ENCODE measurements at places on chromosomes 2 and 18.

GRCh38 chr2:70965506-70965905 lies 12.9 kb upstream of the ANKRD53 start:
- DNase-seq = no peak

GRCh38 chr18:55199291-55199963 lies 240.2 kb upstream of the CCDC68 start:
- DNase-seq = no peak

DNA sequence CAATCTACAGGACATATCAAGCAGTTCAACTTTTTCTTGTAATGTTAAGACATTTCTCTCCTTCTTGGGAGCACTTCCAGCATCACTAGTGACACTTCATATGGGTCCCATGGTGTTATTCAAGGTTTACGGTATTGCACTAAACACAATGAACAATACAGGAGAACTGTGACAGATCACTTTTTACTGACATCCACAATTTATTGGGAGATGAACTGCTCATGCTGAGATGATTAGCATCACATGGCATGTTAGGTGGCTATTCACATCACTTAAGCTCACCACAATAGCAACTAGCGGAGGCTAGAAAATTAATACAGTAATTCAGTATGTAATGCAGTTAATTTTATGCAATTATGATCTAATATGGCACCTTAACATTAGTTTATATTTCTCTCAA lies 264.4 kb downstream of the ERBB4 start:
- no peak for DNase-seq

GRCh38 chr18:68769461-68769860 lies 28.4 kb upstream of the CCDC102B start:
- no peak for DNase-seq

DNA sequence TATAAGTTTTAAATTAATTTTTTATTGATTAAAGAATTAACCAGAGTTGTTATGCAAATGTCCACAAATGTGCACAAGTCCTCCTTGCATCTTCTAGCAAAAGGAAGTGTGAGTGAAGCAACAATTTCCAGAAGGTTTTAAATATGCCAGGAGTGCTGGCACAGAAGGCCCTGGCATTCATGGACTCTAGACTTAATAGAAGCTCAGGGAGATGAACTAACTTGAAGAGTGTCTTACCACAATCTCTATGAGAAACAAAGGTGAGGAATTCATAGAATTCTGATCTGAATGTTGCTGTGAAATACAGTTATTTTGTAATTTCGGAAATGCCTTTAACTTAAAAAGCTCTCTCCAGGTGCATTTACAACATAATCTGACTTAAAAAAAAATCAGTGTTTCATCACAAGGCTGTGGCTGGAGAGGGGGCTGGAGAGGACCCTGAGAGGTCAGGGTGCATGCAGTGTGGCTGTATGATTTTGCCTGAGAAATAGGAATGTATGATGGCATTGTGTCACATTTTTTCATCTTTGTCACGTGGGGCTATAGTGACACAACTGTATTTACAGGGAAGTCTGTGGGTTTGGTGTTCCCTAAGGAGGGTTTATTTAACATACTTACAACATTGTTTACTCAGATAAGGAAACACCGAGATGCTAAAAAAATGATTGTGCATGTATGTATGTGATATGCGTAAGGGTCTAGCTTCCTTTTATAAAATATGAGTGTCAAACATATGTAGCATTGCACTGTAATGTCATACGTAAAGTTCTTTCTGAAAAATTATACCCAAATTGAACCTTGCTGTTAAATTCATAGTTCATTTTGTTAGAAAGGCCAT lies 66.2 kb downstream of the MAP4K4 start:
- no peak for DNase-seq

DNA sequence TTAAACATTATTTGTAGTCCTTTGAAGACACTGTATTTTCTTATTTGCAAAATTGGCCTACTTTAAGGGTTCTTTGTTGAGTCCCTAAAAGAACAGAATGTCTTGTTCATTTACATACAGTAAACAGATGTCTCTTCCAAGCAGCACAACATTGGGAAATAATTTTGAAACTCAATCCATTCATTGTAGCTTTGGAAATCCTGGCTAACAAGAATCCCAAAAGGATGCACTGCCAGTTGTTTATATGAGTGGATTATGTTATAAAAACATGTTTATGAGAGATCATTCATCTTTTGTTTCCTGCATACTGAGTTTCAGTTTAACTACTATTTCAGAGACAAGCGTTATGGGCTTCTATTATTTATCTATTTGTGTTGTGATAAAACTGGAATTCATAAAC lies 499.3 kb downstream of the PID1 start:
- DNase-seq = no peak

GRCh38 chr2:100417711-100418124 lies 250 bp upstream of the CHST10 start:
- DNase-seq = no peak

DNA sequence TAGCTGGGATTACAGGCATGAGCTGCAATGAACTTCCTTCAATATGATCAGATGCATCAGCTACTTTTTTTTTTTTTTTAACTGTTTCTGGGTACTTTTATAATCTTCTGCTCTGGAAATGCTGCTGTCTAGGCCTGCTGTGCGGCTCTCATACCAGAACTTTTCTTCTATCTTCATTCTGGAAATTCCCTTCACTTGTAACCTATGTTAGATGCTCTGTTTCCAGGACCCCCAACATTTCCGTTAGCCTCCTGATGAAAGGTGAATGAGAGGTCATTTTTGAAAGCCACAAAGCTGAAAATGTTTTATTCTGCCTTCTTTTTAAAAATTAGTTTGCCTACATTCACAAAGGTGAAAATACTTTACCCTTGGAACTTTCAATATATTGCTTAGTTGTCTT lies 8.6 kb downstream of the AGFG1 start:
- no peak for DNase-seq

GRCh38 chr2:164896226-164896625 lies 54.6 kb upstream of the COBLL1 start:
- no peak for DNase-seq

- DNase-seq = no peak
Measured at GRCh38 chr2:59389240-59389639, 1148.1 kb upstream of the FANCL start.

- no peak for DNase-seq
Measured at GRCh38 chr2:12467303-12467702, 249.4 kb upstream of the TRIB2 start.

DNA sequence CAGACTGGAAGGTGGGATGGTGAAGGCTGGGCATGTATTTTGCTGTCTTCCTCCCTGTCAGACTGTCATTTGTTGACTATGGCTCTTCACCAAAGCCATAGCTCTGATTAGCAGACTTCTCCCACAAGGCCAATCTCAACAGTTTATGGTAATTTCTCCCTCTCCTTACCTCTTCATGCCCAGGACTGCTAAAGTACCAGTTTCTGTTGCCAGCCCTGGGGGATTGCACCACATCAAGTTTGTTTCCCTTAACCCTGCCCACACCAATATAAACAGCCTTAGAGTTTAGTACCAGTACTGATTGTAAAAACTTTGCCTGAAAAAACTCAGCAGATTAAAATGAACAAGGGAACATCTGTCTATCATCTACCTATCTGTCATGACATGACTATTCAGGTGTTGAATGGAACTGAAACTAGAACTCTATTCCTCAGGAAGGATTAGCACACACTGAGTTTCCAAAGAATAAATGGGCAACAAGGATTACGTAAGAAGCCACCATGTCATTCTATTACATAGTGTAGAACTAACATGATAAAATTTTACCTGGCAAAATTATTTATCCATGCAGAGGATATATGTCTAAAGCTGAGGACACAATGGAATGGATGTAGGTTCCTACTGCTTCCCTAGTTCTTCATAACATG lies 13.7 kb downstream of the FEZ2 start:
- DNase-seq = no peak

GRCh38 chr18:62399276-62399675 lies 74.2 kb downstream of the TNFRSF11A start:
- DNase-seq = no peak

DNA sequence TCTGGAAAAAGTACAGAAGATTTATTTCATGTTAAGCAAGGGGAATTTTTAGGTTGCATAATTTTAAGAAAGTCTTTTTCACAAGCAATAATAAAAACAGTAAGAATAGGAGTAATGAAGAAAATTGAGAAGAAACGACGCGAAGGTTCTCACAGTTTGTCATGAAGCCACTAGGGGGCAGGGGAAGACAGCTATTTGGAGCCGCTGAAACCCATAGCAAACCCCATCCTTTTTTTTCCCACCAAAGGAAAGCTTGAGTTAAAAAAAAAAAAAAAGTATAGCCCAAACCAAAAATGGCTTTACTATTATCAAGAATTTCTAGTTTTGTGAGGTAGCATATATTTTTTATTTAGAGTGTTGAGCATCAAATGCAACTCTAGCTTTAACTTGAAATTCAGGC lies 300.9 kb downstream of the PHLPP1 start:
- peak; percentile 23 for DNase-seq

GRCh38 chr2:134145519-134145918 lies 108.4 kb upstream of the MGAT5 start:
- no peak for DNase-seq

DNA sequence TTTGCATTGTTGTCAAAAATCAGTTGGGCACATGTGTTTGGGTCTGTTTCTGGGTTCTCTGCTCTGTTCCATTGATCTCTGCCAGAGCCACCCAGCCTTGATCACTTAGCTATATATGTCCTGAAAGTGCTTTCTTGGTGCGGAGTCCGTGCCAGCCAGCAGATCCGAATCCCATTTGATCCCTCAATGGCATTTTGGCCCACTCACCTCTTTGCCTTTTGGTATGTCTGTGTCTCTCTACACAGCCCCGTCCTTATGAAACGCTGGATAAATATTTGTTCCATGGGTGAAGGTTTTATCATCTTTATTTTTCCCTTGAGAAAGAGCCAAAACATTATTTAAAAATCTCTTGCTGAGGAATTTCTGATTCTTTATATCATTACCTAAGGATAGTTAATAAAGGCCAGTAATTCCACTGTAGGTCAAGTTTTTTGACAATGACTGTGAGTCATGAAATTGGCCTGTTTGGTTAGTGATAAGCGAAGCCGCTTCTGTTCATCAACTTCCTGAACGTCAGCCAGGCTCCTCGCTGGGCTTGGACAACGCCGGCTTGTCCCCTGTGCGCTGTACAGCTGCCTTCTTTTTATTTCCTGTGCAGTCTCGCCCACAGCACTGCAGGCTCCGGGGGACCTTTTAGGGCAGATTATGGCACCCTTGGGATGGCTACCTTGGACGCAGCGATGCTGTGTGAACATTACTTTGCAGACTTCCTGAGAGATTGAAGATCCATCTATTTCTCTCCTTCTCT lies 24.9 kb downstream of the MTCL1 start:
- DNase-seq = no peak

DNA sequence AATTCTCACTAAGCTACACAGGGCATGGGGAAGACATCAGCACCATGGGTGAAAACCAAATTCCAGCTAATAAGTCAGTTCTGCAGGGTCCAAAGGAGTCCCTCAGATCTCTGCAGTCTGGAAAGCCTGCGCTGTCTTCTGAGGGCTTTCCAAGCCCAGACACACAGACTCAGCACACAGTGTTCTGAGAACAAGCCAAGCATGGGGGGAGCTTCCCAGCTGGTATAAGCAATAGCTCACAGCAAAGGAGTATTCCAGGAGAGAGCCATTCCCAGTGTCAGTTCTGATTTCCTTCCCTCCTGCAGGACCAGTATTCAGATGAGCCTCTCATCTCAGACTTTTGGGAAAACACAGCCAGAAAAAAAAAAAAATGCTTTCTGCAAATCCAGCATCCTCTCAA lies 370.8 kb downstream of the TNS1 start:
- no peak for DNase-seq

- DNase-seq = no peak
Measured at GRCh38 chr2:178211943-178212342, 17.6 kb downstream of the OSBPL6 start.

DNA sequence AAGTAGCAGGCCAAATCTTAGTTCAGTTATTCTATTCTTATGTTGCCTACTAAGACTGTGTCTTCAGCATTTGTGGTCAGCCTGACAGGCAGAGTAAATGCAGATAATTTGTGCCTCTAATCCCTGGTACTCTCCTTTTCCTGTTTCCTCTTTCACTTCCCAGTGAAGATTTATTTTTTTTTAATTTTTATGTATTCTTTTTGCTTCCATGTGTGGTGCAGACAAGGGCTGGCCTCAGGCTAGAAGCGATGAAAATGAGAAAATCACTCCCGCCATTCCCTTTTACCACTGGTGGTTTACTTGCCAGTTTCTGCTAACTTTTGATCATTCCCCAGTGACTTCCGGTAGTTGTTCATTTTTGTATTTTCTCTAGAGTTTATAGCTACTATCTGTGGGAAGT lies 30.9 kb downstream of the DSEL start:
- DNase-seq = no peak

- DNase-seq = no peak
Measured at GRCh38 chr2:189109921-189110397, 69.6 kb downstream of the COL5A2 start.

DNA sequence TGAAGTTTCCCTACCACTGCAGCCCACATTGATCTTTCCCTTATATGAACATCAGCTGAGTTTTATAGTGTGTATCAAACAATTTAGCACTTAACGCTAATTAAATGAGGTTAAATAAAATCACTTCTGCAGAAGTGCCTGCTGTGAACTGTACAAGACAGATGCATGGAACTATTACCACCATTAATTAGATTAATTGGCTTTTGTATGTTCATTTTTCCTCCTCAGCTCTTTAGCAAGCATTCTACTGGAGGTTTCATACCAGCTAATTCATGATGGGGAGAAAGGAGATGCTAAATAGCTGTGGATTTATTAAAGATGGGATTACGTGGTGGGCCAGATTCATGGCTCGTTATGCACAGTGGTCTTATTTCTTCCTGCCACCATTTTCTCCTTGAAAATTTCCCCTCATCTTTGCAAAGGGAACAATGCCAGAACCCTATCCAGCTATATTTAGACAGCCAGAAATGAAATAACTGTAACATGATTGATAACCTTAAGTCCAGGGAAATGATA lies 96.7 kb downstream of the CNTNAP5 start:
- no peak for DNase-seq

DNA sequence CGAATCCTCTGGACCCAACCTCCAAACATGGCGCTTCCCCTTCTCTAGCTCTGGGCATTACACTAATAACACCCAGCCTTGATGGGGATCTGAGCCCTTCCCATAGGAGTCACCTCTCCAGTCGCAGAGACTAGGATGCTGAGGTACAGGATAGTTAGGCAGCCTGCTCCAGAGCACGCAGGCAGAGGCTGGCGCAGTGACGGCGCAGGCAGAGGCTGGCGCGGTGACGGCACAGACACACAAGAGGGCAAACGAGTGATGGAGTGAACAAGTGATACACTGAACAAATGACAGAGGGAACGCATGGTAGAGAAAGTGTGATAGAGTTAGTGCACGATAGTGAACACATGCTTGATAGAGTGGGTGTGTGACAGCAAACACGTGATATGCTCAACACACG lies 518.5 kb downstream of the EIPR1 start:
- DNase-seq = no peak

DNA sequence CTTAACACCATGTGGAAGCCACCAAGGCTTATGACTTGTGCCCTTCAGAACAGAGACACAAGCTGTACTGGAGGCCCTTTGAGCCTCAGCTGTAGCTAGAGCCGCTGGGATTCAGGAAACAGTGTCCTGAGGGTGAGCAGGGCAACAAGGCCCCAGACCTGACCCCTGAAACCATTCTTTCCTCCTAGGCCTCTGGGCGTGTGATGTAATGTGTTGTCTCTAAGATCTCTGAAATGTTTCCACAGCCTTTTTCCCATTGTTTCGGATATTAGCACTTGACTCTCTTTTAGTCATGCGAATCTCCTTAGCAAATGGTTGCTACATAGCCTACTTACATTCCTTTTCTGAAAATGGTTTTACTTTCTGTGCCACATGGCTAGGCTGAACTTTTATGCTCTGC lies 114.9 kb downstream of the CD8B2 start:
- no peak for DNase-seq

- DNase-seq = no peak
Measured at GRCh38 chr2:241890524-241891235, 21.2 kb downstream of the RTP5 start.
